Ecto neural progenitor cell (in vitro differentiated cells): ENCODE measurements at places on chromosomes 6 and 20.

GRCh38 chr20:61413752-61414151, 161.7 kb downstream of the CDH4 start:
- no peak for DNase-seq

- no peak for DNase-seq
Measured at GRCh38 chr6:490251-491037, 98.9 kb downstream of the IRF4 start.

DNA sequence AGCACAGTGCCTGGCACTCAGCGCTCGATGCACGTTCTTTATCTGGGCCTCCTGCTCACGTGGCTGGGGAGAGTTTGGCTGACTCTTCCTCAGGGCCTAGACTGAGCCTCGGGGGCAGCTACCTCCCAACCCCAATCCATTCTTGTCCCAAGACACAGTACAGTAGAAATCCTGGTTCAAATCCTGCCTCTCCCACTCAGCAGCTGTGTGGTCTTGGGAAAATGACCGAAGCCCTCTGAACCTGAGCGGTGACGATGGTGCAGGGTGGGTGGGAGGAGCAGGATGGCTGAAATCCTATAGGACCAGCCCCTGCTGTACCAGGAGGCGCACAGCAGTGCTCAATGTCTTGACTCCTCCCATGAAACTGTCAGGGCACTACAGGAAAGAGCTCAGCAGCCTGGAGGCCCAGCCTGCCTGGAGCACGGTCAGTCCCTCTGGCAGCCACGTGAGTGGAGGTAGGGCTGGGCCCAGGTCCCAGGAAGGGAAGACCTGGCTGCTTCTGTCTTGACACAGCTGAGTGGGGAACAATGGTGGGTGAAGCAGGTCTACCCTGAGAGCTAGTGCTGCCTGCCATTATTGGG, 31.5 kb downstream of the PDRG1 start:
- no peak for DNase-seq

DNA sequence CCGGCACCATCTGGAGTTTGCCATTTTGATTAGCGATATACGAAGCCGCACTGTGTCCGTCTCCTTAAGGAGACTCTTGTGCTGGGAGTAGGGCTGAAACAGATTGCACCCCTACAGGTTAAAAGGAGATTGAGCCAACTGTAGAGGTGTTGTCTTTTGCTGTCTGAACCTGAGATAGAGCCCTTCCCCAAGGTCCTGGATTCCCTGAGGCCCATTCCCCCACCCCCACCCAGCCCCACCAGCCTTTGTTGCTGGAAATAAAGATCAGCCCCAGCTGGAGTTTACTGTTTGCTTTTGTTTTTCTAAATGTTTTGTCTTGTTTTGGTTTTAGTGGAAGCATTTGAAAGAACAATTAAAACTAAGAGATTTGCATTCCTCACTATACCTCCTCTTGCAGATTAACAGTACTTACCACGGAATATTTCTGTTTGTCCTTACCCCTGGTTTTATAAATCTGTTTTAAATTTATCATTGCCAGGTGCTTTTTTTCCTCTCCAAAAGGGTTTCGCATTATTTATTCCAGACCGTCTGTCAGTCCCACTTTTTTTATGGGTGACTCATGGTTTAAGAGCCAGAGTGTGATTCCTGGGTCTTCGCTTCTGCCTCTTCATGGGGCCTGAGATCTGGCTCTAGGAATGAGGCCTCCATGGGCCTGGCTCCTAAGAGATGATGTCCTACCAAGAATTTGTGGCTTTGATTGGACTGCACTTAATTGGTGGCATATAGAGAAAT, 169.2 kb downstream of the DTNBP1 start:
- no peak for DNase-seq

DNA sequence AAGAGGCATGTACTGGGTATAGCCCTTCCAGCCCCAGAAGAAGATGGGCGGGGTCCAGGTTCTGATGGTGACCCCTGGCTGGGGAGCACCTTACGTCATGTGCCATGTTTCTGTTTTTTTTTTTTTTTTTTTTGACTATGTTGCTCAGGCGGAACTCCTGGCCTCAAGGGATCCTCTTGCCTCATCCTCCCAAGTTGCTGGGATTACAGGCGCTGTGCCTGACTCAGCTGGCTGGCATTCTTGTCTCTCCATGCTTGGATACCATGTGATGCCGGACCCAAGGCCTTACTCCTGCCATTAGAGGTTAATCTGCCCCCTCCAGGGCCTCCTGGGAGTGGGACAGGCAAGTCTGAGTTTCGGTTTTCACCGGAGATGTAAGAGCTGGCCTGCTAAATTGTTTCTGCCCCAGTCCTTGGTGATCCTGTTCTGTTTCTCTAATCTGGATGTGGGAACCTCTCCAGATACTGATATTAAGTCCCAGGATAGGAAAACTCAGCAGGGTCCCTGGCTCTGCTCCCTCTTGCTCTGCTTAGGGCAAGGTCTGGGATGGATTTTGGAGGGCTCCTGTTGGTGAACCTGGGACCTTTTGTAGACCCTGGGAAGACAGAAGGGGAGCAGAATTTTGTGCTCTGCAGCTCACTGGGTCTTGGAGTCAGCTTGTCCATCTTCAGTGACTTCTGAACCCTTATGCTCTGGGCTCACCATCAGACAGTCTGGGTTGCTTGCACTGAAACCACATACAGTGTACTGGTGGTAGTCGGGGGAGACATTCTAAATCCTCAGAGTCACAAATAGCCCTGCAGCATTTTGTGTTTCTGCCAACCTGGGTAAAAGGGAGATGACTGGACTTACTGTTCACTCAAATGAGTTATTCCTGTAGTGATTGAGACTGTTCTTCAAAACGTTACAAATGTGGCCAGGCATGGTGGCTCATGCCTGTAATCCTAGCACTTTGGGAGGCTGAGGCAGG, 45.1 kb downstream of the PTK7 start:
- DNase-seq, result no peak

GRCh38 chr6:104601721-104602120, 258.0 kb downstream of the HACE1 start:
- no peak for DNase-seq

DNA sequence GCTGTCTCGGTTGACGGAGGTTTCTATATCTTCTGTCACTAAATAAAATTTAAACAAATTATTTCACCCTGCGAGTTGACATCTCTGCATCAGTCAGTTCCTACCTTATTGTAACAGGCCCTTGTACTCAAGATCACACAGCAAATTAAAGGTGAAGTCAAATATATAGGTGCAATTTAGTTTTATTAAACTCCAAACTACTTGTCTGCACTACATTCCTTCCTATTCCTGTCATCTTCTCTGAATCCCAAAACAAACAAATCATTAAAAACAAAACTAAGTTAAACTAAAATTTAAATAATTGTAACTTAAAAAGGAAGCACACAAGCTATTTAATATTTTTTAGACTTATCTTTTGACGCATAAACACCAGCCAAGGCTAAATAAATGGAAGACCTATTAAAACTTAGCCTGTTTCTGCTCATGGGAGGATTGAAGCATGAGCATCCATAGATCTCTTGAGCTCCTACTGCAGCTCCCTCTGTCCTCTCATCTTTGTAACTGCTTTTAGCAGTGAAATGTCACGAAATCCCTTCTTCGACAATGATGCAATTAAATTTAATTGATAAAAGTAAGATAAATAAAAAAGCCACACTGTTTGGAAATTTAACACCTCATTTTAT, 1152.3 kb upstream of the GJE1 start:
- DNase-seq, result no peak

DNA sequence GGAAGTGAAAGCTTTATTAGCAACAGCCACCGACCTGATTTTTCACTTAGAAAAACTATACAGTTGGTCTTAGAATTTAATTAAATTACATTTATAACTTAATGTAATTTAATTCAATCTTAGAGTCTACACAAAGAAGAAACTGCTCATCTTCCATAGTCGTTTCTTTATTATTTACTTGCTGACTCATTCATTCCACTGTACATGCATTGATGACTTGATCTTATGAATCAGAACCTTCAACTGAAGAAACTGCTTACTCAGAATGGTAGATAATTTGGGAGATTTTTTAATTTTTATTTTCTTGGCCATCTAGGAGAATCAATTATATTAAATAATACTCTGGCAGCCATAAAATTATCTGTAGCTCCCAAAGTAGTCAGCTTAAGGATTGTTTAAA, 1021.6 kb upstream of the FLRT3 start:
- DNase-seq, result no peak

- DNase-seq, result no peak
Measured at GRCh38 chr20:22339091-22339881, 245.1 kb downstream of the FOXA2 start.
